ENCODE measurements at places on chromosomes 3 and 15.

- no peak for DNase-seq
These were observed 239.4 kb downstream of the OXSM start for GRCh38 chr3:26029321-26029720.

GRCh38 chr15:66655997-66656396 lies 46.0 kb upstream of the SMAD6 start:
- DNase-seq: no peak

- DNase-seq: no peak
These were observed 25.4 kb upstream of the CHMP2B start for GRCh38 chr3:87201727-87202126.

- no peak for DNase-seq
These were observed 365.8 kb upstream of the MCTP2 start for GRCh38 chr15:93865586-93865985.
